ENCODE measurements at places on chromosomes 5 and 9. TPM values are rescaled to one million over a fixed set of nuclear protein-coding genes. Genes with fewer than 3 reads are reported as not detected.

The PCDHB7 gene
- 0.05 TPM for total RNA-seq

The FOXD4L3 gene
- not detected for total RNA-seq

The HRH2 gene
- not detected for total RNA-seq

The AQP3 gene
- total RNA-seq, result 116 TPM

The RPL37 gene
- total RNA-seq, result 2,122 TPM

- no peak for DNase-seq
Measured at GRCh38 chr9:106785200-106785599, 77.8 kb upstream of the ZNF462 start.

- DNase-seq, result no peak
Measured at GRCh38 chr9:73121375-73121935, 30.2 kb upstream of the ANXA1 start.

- peak; percentile 87 for DNase-seq
Measured at GRCh38 chr9:114908104-114908622, 22.2 kb downstream of the TNFSF8 start.

DNA sequence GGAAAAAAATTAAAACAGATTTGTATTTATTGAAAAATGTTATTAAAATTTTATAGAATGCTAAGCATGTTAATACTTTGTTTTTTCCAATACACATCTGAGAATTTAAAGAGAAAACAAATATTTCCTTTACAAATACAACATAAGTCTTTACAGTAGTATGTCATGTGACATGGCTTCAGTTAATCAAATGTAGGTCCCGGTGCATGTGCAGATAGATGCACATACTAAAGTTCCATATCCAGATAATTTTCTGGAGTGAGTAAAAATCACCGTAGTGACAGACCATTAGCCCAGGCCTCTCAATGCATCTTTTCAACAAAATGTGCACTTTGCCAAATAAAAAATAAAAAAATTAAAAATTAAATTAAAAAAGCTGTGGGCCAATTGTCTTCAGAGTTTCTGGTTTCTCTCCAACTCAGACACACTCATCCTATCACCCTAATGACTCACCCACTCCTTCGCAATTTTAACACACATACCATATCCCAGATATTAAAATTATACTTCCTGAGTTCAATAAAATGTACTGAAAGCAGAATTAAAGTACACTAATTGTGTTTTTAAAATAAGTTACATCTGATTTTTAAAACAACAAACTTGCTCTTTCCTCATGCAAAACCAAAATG is 508.1 kb downstream of the NR2F1-AS1 start:
- DNase-seq, result no peak

- peak; percentile 55 for DNase-seq
Measured at GRCh38 chr5:102910240-102911226, 155.4 kb downstream of the PAM start.

DNA sequence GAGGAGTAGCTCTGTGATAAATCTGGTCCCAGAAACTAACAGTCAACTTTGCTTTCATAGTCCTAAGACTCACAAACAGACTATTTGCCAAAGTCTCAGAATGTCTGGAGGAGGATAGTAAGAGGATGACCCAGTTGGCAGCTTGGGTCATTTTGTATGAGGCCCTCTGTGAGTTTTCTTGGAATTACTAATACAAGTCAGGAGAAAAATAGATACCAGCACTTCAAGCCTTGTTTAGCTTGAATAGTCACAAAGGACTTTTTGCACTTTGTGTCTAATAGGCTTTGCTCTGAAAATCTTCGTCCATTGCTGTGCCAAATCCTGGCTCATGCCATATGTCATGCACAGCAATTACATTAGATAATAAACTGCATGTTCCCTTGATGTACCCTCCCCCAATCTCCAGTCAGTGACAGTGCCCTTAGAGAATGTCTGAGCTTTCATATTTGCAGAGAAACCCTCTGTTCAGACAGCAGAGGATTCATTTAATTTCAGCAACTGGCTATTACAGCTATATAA is 612.8 kb downstream of the CSNK1G3 start:
- DNase-seq, result no peak
